ENCODE measurements at places on chromosomes 4 and X. TPM values are rescaled to one million over a fixed set of nuclear protein-coding genes. Genes with fewer than 3 reads are reported as not detected.

GRCh38 chr4:95676190-95676589, 127.4 kb upstream of the UNC5C start:
- no peak for DNase-seq

GRCh38 chr4:4640692-4641091, 98.8 kb upstream of the STX18 start:
- no peak for DNase-seq

DNA sequence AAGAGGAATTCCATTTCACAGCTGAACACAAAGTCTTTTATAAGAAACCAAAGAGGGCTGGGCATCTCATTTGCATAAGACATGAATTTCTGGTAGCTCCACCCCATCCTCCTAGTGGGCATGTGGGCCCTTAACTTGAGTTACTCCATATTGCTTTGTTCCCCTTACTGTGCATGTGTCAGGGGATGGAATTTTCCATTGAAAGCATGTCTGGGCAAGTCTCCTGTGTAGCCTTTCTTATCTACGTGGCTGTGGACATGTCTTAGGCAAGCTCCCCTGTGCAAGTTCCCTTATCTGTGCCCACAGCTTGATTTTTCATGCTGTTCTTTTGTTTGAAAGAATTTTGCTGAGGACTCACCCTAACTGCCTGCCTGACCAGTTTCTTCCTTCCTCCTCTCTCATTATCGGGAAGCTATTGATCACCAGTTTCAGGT, 123.5 kb upstream of the JADE1 start:
- DNase-seq, result no peak

ITGB1BP2 gene
- 4.4 TPM for total RNA-seq

TMEM144 gene
- total RNA-seq, result 6.3 TPM

GRCh38 chr4:120611092-120611491, 311.4 kb downstream of the PRDM5 start:
- no peak for DNase-seq

MAGEA6 gene
- not detected for total RNA-seq

DNA sequence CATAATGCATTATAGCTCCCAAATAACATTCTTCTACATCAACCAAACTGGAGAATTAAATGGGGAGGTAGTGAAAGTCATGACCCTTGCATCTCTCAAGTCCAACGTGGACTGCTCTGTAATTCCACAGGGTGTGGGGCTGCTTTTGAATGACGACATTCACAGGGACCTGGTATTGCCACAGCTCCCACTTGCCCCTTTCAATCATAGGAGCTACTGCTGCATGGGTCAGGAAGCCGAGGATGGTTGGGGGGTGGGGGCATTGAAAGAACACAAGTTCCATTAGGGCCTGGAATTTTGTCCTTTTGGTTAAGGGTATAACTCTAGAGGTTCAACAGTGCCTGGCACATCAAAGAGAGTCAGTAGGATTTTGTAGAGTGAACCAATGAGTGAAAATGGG, 7.4 kb upstream of the CT55 start:
- no peak for DNase-seq

MAGEA4 gene
- not detected for total RNA-seq

GRCh38 chr4:92825256-92825655, 521.5 kb downstream of the GRID2 start:
- DNase-seq, result no peak

GRCh38 chrX:118231464-118231863, 114.4 kb upstream of the WDR44 start:
- no peak for DNase-seq

FGF13 gene
- 1.1 TPM for total RNA-seq

GRCh38 chrX:3293251-3293650, 53.2 kb downstream of the MXRA5 start:
- DNase-seq, result no peak

DNA sequence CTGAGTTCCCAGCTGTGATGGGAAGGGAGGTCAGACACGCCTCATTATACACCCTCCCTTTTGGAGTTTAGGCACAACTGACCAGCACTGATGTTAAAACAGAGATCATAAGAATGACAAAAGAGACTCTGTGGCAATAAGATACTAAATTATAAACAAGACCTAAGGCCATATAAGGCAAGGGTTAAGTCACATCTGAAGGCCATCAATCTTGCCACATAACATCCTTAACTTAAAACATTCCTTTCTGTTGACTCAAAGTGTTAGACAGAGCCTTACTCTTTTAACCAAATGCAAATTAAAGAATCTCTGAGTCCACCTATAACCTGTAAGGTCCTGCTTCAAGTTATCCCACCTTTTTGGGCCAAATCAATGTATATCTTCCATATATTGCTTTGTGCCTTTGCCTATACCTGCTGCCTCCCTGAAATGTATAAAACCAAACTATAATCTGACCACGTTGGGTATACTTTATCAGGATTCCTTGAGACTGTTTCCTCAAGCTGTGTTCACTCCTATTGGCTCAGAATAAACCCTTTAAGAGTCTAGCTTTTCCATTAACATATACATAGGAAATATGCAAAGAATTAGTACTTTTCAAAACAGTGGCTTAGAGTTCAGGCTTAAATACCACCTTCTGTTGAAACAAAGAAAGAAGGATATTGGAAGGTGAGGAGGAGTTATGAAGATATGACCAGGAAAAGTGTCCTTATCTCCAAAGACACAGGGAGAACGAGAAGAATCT, 214.4 kb upstream of the PPP1R2C start:
- no peak for DNase-seq

- DNase-seq, result no peak
These were observed 18.7 kb upstream of the UGT2B10 start for GRCh38 chr4:68797048-68797447.

Measured in mesothelial cell of epicardium (in vitro differentiated cells).